ENCODE measurements at places on chromosomes 7 and 10.

DNA sequence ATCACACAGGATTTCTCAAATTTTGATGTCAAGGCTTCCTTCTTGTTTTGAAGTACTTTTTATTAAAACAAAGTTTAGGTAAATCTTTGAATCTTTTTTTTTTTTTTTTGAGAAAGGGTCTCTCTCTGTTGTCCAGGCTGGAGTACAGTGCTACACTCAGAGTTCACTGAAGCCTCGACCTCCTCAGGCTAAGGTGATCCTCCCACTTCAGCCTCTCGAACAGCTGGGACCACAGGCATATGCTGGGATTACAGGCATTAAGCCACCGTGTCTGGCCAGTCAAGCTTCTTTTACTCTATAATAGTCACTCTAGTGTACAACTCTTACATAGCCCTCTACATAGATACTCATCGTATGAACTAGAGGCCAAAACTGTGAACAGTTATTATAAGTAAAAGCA, 3.4 kb downstream of the RUFY2 start:
- no peak for DNase-seq

GRCh38 chr10:19595212-19595845, 220.9 kb upstream of the PLXDC2 start:
- DNase-seq: peak; percentile 23

GRCh38 chr7:141313896-141314295, 237.3 kb upstream of the AGK start:
- no peak for DNase-seq

GRCh38 chr7:105773030-105773460, 103.4 kb downstream of the ATXN7L1 start:
- no peak for DNase-seq

- no peak for DNase-seq
Measured at GRCh38 chr10:54550016-54550415, 251.0 kb downstream of the PCDH15 start.
